ENCODE measurements at places on chromosomes 12 and 14. TPM values are rescaled to one million over a fixed set of nuclear protein-coding genes. Genes with fewer than 3 reads are reported as not detected.

The GPR68 gene
- 14.0 TPM for total RNA-seq

The ARHGEF25 gene
- total RNA-seq, result 1.9 TPM

The KRT6C gene
- not detected for total RNA-seq

The SGPP1 gene
- total RNA-seq, result 11.6 TPM

The STK38L gene
- total RNA-seq, result 31.2 TPM

The MYH6 gene
- not detected for total RNA-seq

The OVCH1 gene
- total RNA-seq, result not detected

The INSM2 gene
- total RNA-seq, result not detected

The PEX5 gene
- 39.1 TPM for total RNA-seq

The NID2 gene
- total RNA-seq, result not detected

The LHX5 gene
- not detected for total RNA-seq

The EID3 gene
- 6.4 TPM for total RNA-seq

The PTHLH gene
- total RNA-seq, result not detected

The CD69 gene
- total RNA-seq, result 152 TPM

The LDHB gene
- 1,947 TPM for total RNA-seq

The TAS2R31 gene
- 0.86 TPM for total RNA-seq

The CFAP251 gene
- 1.8 TPM for total RNA-seq

The ASB2 gene
- 26.4 TPM for total RNA-seq

The ANGEL1 gene
- 17.1 TPM for total RNA-seq

The FGF6 gene
- not detected for total RNA-seq

The C12orf54 gene
- total RNA-seq, result not detected

The PTPN21 gene
- total RNA-seq, result 0.25 TPM

The NR2C1 gene
- total RNA-seq, result 25.6 TPM

The RFX4 gene
- total RNA-seq, result not detected

The LRRIQ1 gene
- not detected for total RNA-seq

The RPS6KL1 gene
- total RNA-seq, result 6.5 TPM

The SLC39A2 gene
- total RNA-seq, result 0.36 TPM

The PPFIA2 gene
- total RNA-seq, result 0.41 TPM

The SELPLG gene
- total RNA-seq, result 22.2 TPM

The NOS1 gene
- total RNA-seq, result not detected

The TAS2R46 gene
- total RNA-seq, result 0.39 TPM

The P2RX7 gene
- 3.9 TPM for total RNA-seq

The LUM gene
- total RNA-seq, result not detected

The RPL10L gene
- total RNA-seq, result not detected

The SLC7A7 gene
- total RNA-seq, result 0.56 TPM

The C12orf56 gene
- total RNA-seq, result not detected

The KRT82 gene
- total RNA-seq, result not detected

The EML5 gene
- total RNA-seq, result 3.0 TPM

The PTPRQ gene
- total RNA-seq, result not detected

The GPD1 gene
- 0.39 TPM for total RNA-seq

The AICDA gene
- not detected for total RNA-seq

The HOXC9 gene
- total RNA-seq, result not detected

The MAP4K5 gene
- 30.9 TPM for total RNA-seq

The MYF5 gene
- total RNA-seq, result not detected

The B3GNT4 gene
- total RNA-seq, result 1.6 TPM

The PTPRO gene
- total RNA-seq, result 1.1 TPM

The PPP4R3A gene
- total RNA-seq, result 122 TPM

The TMEM253 gene
- total RNA-seq, result not detected

The CELA1 gene
- total RNA-seq, result not detected

The RHEBL1 gene
- total RNA-seq, result 11.0 TPM

The TUNAR gene
- not detected for total RNA-seq

All from activated naive CD8-positive, alpha-beta T cell treated with anti-CD3 and anti-CD28 coated beads for 36 hours (primary cell).